ENCODE measurements at places on chromosomes 6 and 20.
A peak's percentile ranks its signal among the peaks of the same experiment; 100 is the strongest.

DNA sequence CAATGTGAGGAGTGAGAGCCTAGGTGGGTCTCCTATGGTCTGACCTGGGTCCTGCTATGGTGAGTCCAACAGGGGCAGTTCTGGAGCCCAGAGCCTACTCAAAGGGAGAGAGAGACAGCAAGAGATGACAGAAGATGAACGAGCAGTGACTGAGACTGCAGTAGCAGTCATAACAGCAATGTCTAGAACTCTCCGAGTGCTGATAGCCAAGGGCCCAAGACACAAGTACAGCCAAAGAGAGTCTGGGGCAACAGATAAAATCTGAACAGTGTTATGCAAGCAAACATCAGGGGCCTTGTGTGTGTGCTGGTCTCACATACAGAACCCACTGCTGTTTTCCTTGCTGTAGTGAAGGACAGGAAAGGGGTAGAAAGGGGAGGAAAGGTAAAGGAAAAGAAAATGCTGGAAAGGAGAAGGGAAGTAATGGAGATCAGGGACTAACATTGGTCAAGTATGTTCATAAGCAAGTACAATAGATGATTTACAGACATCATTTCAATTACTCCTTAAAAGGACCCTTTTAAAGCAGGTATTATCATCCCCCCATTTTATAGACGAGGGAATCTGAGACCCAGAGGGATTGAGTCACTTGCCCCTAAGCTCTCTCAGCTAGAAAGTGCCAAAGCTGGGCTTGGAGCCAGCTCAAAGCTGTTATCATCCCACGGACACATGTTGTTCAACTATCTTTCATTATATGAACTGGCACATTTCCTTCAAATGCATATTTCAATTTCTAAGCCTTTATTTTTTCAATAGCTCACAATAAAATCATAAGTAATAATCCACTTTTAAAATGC, 182.3 kb upstream of the RAB32 start:
- no peak for DNase-seq

DNA sequence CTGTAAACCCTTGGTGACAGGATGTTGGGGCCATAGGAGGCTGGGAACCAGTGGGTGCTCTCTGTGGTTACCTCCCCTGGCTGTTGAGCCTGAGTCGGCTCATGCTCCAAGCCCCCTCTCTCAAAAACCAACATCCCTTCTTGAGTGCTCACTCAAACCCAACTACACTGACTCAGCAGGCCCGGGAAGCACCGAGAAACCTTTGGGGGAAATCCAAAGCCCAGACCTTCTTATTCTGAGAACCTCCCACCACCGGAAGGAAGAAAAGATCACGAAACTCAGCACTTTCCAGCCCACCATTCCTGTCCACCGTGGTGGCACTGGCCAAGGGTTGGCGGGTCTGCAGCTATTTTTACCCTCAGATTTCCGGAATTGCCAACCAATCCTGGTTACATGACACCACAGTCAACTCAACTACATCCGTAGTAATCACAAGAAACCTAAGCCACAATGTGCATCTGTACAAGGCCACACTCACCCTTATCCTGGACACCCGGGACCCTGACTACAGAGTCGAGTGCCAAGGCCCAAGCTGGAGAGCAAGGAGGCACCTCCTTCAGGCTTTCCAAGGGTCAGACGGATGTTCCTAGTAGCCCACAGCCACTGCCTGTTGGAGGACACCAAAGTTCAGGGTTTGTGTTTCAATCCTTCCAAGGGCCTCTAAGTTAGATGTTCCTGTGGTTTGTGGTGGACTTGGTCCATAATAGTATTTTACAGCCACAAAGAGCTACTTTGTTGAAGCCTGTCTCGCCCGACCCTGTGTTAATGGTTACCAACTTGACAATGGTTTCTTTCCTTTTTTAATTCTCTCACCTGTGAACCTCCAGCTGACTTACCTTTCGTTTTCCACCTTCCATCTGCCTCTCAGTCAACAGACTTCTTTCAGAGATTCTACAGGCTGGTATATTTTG, 317.0 kb downstream of the CDC5L start:
- DNase-seq = no peak

DNA sequence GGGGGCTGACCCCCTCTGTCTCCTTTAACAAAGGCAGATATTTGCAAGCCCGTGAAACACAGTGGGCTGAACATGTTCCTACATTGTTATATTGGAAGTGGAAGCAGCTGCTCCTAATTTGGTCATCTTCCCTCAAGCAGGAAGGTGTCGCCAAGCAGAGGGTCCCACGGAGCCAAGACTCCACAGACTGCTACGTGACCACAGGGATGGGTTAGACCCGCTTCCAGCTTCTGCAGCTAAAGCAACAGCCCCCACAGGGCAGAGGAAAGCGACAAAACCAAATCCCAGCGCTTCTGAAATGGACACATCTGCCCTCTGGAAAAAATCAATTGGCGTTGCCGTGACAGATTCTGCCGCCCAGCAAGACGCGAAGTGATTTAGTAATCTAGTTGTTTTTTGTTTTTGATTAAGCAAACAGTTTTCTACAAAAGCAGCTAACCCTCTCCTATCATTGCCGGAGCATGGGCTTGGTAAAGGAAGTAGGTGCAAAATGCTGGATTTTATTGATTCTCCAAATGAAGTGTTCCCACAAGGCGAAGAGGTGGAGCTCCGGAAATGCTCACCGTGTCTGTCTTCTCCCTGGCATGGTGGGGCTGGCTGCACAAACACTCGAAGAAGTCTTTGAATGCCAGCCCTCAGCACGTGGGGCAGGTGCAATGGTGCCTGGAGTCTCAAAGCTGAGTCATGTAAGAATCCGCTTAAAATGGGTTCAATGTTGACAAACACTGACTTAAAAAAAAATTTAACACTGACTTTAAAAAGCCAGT, 79.4 kb upstream of the FRMD1 start:
- no peak for DNase-seq

GRCh38 chr6:70547905-70548304, 18.8 kb upstream of the SDHAF4 start:
- no peak for DNase-seq

GRCh38 chr6:39289490-39289889, 24.7 kb downstream of the KCNK17 start:
- DNase-seq = no peak

GRCh38 chr6:145798530-145798929, 16.1 kb downstream of the FBXO30 start:
- DNase-seq = no peak

- no peak for DNase-seq
Measured at GRCh38 chr20:53162251-53162835, 190.2 kb downstream of the TSHZ2 start.

GRCh38 chr6:56238352-56238751, 9.0 kb downstream of the COL21A1 start:
- no peak for DNase-seq

GRCh38 chr6:24919056-24919892, 16.5 kb downstream of the RIPOR2 start:
- DNase-seq = no peak

GRCh38 chr20:62430311-62430853, 3.0 kb upstream of the RBBP8NL start:
- DNase-seq = no peak

DNA sequence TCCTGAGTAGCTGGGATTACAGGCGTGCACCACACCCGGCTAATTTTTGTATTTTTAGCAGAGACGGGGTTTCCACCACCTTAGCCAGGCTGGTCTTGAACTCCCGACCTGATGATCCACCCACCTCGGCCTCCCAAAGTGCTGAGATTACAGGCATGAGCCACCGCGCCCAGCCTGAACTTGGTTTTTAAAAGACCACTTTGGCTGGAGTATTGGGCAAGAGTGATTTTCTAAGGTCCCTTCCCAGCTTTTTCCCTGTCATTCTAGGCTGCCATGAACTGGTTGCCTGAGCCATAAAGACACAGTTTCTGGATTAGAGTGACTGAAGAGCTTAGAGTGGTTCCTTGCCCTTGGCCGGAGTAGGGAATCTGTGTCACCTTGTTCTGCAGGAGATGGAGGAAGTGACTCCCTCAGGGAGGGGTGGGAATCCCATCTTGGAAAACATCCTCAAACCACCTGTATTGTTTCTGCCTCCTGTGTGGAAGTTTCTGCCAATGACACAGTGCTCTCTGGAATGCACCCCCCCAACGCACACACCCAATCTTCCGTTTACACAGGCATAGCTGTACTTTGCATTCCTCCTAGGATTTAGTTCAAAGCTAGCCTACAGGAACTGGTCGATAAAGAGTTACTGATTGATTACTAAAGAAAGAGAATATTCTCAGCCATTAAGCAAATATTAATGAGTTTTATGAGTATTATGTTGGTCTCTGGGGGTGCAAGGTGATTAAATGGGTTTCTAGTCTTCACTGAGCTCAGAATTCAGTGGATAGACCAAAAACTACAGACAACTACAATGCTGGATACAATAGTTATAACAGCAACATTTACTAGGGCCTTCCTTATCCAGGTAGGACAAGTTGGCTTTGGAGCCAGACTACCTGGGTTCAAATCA, 18.2 kb downstream of the BCL2L1 start:
- no peak for DNase-seq

DNA sequence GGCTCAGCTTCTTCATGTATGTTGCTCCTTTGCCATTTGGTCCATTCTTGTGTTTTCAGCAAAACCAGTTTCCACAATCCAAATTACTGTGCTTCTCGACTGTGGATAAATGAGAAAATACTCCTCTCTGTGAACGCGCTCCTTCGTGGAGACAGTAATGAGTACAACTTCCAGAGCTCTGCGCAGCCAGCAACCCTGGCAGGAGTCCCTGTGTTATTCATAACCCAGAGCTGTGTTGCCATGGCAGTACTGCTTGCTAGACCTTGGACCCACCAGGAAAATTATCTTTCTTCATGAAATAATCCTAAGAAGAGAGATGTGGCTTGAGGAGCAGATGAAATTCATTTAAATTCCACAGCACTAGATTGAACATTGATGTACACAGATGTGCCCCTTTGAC, 73.7 kb downstream of the SLC22A3 start:
- DNase-seq = no peak

DNA sequence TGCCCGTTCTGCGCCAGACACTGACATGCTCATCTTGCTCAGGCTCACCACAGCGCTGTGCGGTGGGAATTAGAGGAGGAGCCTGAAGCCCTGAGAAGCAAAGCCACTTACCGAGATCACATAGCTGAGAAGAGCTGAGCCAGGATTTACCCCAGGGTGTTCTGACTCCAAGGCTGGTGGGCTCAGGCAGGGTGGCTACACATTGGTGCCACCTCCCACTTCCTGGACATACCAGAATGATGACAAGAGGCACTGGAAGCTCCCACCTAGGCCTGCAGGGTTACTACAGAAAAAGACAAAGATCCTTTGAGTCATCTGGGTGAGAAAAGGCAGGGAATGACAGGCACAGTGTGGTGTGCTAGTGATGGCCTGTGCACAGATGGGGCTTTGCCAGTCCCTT, 24.4 kb upstream of the FKBP1A start:
- no peak for DNase-seq

DNA sequence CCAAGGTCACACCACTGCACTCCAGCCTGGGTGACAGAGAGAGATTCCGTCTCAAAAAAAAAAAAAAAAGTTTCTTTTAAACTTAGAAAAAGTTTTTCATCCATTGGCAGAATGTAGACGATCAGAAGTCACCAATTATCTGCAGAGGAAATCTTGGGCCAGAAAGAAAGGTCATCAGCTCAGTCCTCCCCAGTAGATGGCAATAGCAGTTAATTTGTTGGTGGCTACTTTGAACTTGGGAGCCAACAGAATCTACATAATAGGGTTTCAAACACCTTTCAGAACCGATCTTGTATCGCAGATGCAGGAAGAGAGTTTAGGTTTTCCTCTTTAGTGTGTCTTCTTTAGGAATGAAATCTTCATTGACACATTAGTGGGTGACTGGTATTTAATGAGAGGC, 41.7 kb downstream of the LBP start:
- DNase-seq = no peak

GRCh38 chr6:38364775-38365174, 275.0 kb downstream of the BTBD9 start:
- no peak for DNase-seq

DNA sequence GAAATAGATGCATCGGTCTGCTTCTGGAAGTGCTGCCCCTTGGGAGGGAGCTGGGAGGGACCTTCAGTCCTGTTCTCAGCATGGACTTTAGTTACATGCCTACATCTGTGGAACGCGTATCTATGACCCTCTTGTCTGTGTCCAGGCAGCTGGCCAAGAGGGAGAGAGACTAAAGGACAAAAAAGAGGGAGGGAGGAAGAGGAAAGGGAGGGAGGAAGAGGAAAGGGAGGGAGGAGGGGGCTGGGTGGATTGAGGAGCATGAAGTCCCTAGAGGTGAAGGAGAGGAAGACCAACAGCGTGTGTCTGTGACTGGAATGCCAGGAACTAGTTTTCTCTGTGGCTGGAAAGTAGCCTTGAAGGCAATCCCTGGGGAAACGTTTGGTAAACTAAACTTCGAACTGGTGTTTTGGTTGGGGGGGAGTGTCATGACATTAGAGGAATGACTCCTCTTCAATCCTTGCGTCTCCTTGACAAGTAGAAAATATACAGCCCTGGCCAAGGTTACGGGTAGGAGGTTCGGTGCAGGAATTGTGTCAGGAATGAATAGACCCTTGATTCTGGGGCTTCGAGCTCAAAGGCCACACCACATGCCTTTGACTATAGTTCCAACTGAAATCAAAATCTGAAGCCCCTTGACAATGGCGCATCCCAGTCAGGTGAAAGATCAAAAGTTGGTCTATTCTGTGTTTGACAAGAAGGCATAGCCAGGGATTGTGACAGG, 52.0 kb upstream of the PLEKHG1 start:
- no peak for DNase-seq

- peak; percentile 93 for DNase-seq
Measured at GRCh38 chr6:2857580-2858337, 16.1 kb upstream of the SERPINB1 start.

- no peak for DNase-seq
Measured at GRCh38 chr20:54434196-54434595, 41.2 kb upstream of the DOK5 start.

DNA sequence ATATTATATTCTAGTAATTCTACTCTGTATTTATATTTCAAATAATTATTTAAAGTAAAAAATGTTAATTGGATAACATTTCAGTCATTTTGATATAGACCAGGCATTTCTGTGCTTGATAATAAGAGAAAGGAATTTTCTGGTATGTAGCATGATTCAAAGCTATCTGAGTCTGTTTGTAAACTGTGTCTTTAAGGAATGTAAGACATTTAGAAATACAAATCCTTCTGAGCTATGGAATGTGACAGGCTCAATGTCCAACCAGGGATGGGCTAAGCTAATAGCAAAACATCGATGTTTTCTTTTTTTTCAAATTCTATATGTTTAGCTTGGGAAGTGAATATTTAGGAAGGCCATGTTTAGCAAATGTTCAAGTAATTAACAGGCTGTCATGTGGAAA, 41.5 kb upstream of the FAM83B start:
- DNase-seq = no peak

GRCh38 chr6:106513808-106514582, 115.3 kb downstream of the RTN4IP1 start:
- DNase-seq = no peak

GRCh38 chr6:44650947-44651346, 263.4 kb downstream of the CDC5L start:
- no peak for DNase-seq

DNA sequence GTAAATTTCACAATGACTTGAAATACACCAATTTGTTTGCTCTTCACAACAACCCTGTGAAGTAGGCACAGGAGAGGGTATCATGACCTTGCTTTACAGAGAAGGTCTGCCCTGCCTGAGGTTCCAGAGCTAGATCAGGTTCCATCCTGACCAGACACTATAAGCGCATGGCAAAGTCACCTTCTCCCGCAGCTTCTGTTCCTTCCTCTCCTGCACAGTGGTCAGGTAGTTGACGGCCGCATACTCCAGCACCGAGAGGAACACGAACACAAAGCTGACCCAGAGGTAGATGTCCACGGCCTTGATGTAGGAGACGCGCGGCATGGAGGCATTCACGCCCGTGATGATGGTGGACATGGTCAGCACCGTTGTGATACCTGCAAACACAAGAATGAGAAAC, 34.3 kb downstream of the PM20D2 start:
- no peak for DNase-seq

All from Kasumi-1 (cell line).